ENCODE measurements at places on chromosomes 3 and 15.

DNA sequence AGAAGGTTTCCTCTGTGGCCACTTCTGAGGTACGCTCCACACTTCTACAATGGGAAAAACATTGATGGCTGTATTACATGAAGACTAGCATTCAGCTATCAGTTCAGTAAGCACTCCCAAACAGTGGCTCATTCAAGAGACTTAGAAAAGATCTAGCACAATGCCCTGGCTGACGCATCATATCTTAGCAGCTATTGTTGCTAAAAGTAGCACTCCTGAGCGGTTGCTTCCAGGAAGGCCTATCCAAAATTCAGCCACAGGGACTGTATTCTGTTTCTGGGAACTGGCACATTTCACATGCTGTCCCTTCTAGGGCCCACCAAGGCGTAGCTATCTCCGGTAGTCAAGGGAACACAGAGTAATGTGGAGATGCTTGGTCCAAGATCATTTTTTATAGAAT lies 21.2 kb upstream of the SPRED1 start:
- DNase-seq = no peak

- no peak for DNase-seq
Measured at GRCh38 chr3:58647381-58648141, 19.0 kb downstream of the FAM3D start.

DNA sequence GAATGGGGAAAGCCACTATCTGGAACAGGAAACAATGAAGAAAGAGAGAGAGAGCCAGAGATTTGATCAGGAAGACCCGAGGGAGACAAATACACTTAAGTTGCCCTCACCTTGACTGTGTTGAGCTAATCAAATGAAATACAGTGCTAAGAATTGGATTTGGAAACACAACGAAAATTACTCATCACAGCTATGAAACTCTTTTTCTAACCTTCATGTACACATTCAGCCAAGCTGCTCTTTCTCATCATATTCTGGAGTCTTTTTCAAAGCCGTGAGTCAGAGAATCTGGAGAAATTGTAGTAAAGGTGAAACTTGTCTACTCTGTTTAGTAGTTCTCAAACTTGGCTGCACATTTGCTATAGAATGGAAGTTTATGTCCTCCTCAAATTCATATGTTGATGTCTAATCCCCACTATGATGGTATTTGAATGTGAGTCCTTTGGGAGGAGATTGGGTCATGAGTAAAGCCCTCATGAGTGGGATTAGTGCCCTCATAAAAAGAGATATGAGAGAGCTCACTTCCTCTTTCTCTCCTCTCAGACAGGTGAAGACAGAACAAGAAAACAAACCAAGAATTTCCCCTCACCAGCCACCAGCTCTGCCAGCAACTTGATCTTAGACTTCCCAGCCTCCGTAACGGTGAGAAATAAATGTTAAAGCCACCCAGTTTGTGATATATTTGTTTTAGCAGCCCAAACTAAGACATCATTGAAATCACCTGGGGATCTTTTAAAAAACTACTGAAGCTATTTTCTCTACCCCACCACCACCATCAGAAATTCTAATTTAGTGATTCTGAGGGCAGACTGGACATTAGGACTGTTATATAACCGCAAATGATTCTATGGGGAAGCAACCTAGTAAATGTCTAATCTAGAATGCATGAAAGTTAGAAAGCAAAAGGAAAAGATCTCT lies 143.6 kb upstream of the GRM7 start:
- no peak for DNase-seq

- no peak for DNase-seq
Measured at GRCh38 chr3:126680667-126681055, 23.4 kb upstream of the CHCHD6 start.

- no peak for DNase-seq
Measured at GRCh38 chr3:128318275-128318941, 148.3 kb downstream of the DNAJB8 start.

Measured in colonic mucosa (tissue), 4 donors.